Endothelial cell of umbilical vein (primary cell): ENCODE measurements at places on chromosomes 5 and 9. TPM values are rescaled to one million over a fixed set of nuclear protein-coding genes. Genes with fewer than 3 reads are reported as not detected.

The GRM6 gene
- total RNA-seq = not detected in 2 replicates

The ABLIM3 gene
- total RNA-seq = 25.7 and 42.1 TPM in 2 replicates

The ADGRV1 gene
- total RNA-seq = 0.11 and 0.12 TPM in 2 replicates

The KIF4B gene
- total RNA-seq = 0.14 and 0.44 TPM in 2 replicates

The PCDHGA2 gene
- total RNA-seq = 0.58 and 1.2 TPM in 2 replicates

The DMRTA1 gene
- total RNA-seq = 1.2 and 2.1 TPM in 2 replicates

The ZNF462 gene
- 24.7 and 27.0 TPM in 2 replicates for total RNA-seq
